ENCODE measurements at places on chromosomes 1 and 21.

DNA sequence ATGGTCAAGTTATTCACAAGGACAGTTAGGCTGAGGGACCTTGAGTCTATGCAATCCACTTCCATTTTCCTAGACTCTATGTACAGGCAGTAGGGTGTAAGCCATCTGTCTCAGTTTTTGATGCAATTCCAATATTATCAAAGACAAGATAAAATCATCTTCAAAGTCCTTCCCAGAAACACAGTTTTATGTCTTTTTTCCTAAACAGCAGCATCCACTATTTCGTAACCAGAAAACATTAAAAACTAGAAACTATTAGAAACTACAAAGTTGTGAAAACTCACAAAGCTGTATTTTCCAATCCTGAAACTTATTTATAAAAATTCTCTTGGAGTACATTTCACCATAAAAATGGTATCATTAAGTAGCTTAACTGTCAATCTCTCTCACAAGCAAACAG lies 93.8 kb downstream of the EPS15 start:
- no peak overlapping the region for H3K4me3 ChIP-seq
- no peaks in the 10 kb centered on the region for H3K27me3 ChIP-seq
- no peak overlapping the region for H3K27ac ChIP-seq
- DNase-seq, result no peak
- H3K4me1 ChIP-seq, result peaks cover 18% of the 10 kb centered on the region

DNA sequence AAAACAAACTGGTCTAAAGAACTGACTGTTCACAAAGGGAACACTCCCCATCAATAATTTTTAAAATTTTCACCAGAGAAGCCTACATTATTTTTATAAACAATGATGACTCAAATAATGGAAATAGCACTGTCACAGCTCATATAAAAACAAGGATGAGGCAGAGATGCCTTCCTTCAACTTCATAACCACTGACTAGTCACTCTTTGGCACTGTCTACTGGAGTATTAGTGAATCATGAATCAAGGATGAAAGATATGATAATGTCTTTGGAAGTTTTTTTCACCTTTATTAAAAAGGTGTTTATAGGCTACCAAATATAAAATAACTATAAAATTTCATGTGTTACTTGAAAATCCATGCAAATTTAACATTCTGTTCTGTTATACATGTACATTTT lies 316.9 kb downstream of the VAV3 start:
- H3K4me1 ChIP-seq, result no peaks in the 10 kb centered on the region
- H3K27me3 ChIP-seq, result no peaks in the 10 kb centered on the region
- H3K4me3 ChIP-seq, result no peak overlapping the region

GRCh38 chr1:108085628-108086027 lies 114.5 kb downstream of the SLC25A24 start:
- no peak for DNase-seq
- no peak overlapping the region for H3K4me3 ChIP-seq
- H3K27ac ChIP-seq, result no peak overlapping the region
- peaks cover 17% of the 10 kb centered on the region for H3K4me1 ChIP-seq

DNA sequence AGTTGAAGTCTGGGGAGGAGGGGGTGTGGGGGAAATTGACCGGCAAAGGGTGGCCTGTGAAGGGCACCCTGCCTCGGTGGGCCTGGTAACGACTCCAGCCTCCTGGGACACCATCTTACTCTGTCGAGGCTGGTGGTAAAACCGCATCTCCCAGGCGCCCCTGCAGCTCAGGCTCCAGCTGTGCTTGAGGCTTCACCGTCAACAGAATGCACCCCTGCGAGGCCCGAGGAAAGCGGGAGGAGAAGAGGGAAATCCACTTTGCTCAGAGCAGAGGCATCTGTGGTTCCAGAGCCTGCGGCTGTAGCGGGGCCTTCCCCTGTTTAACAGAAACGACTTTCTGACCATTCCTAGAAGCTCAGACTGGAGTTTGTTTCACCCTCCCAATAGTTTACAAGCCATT lies 165.6 kb downstream of the NPHP4 start:
- no peak overlapping the region for H3K27ac ChIP-seq
- H3K27me3 ChIP-seq, result peaks cover 7% of the 10 kb centered on the region
- H3K4me1 ChIP-seq, result no peaks in the 10 kb centered on the region
- H3K4me3 ChIP-seq, result no peak overlapping the region

DNA sequence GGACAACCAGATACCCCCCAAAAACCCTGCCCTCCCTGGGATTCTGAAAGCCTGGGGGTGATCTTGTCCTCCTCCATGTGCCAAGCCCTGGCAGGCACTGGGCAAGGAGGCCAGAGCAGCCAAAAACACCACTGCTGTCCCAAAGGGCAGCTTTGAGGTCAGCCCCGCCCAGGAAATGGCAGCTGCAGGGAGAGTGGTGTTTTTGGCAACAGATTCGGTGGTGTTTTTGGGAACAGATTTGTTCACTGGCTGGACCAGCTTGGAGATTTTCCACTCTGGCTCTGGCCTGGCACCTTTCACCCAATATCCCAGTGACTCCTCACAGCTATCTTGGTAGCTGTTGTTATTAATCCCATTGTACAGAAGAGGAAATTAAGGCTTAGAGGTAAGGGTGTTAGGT lies 34.7 kb downstream of the LRP8 start:
- DNase-seq, result no peak
- no peak overlapping the region for H3K27ac ChIP-seq
- peaks cover 4% of the 10 kb centered on the region for H3K36me3 ChIP-seq
- peaks cover 51% of the 10 kb centered on the region for H3K4me1 ChIP-seq

DNA sequence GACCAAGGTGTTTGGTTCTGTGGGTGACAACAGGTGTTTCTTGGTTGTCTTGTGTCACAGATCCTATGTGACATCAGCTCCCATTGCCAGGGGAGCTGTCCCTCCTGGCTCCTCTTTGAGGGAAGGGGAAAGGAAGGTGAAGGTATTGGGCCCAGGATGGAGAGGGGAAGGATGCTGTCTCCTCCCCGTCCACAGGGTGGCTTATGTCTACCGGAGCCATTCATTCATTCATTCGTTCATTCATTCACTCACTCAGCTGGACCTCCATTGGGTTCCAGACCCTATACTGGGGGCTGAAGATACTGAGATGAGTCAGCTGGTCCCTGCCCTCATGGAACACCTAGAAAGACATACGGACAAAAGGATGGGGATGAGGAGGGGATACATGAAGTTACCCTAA lies 38.9 kb downstream of the EPHB2 start:
- H3K4me1 ChIP-seq, result peaks cover 5% of the 10 kb centered on the region
- no peaks in the 10 kb centered on the region for H3K36me3 ChIP-seq
- DNase-seq, result no peak
- H3K27me3 ChIP-seq, result no peaks in the 10 kb centered on the region

DNA sequence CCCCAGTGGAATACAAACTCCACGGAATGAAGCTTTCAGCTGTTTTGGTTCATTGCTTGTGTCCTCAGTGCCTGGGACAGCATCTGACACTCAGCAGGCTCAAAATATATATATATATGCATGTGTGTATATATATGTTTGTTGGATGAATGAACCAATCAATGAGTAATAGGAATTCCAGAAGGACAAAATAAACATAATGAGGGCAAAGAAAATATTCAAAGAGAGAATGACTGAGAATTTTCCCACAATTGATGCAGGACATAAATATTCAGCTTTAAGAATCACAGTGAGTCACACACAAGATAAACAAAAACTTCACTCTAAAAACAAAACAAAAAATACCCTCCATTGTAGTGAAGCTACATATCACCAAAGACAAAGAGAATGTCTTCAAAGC lies 64.0 kb downstream of the CHD5 start:
- no peak for DNase-seq
- H3K27ac ChIP-seq, result no peak overlapping the region
- H3K36me3 ChIP-seq, result no peaks in the 10 kb centered on the region
- no peaks in the 10 kb centered on the region for H3K27me3 ChIP-seq
- no peak overlapping the region for H3K4me3 ChIP-seq

DNA sequence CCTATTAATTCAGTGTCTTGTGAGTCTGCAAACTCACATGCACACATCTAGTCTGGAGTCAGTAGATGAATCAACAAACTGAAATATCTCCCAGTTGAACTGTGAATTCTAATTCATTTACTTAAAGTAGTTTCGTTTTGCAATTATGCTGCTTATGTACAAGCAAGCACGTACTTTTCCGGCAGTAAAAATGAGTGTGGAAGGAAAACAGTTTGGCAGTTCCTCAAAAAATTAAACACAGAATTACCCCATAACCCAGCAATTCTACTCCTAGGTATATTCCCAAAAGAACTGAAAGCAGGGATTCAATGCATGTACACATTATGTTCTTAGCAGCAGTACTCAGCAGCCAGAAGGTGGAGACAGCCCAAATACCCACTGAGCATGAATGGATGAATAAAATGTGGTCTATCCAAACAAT lies 49.3 kb downstream of the GNB1 start:
- H3K4me1 ChIP-seq, result no peaks in the 10 kb centered on the region
- no peak overlapping the region for H3K4me3 ChIP-seq
- H3K36me3 ChIP-seq, result peaks cover 3% of the 10 kb centered on the region
- H3K27ac ChIP-seq, result no peak overlapping the region

DNA sequence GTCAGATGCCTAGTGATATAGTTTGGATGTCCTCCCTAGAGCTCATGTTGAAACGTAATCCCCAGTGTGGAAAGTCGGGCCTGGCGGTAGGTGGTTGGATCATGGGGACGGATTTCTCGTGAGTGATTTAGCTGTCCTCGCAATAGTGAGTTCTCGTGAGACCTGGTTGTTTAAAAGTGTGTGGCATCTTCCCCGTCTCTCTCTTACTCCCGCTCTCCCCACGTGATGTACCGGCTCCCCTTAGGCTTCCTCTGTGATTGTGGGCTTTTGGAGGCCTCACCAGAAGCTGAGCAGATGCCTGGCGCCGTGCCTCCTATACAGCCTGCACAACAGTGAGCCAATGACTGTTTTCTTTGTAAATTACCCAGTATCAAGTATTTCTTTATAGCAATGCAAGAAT lies 264.5 kb downstream of the TTLL7 start:
- no peaks in the 10 kb centered on the region for H3K27me3 ChIP-seq
- no peaks in the 10 kb centered on the region for H3K36me3 ChIP-seq
- no peaks in the 10 kb centered on the region for H3K4me1 ChIP-seq
- H3K27ac ChIP-seq, result no peak overlapping the region
- H3K4me3 ChIP-seq, result no peak overlapping the region

GRCh38 chr1:234256359-234256758 lies 116.9 kb upstream of the COA6 start:
- no peak overlapping the region for H3K4me3 ChIP-seq
- DNase-seq, result no peak
- H3K27ac ChIP-seq, result no peak overlapping the region
- H3K36me3 ChIP-seq, result no peaks in the 10 kb centered on the region

DNA sequence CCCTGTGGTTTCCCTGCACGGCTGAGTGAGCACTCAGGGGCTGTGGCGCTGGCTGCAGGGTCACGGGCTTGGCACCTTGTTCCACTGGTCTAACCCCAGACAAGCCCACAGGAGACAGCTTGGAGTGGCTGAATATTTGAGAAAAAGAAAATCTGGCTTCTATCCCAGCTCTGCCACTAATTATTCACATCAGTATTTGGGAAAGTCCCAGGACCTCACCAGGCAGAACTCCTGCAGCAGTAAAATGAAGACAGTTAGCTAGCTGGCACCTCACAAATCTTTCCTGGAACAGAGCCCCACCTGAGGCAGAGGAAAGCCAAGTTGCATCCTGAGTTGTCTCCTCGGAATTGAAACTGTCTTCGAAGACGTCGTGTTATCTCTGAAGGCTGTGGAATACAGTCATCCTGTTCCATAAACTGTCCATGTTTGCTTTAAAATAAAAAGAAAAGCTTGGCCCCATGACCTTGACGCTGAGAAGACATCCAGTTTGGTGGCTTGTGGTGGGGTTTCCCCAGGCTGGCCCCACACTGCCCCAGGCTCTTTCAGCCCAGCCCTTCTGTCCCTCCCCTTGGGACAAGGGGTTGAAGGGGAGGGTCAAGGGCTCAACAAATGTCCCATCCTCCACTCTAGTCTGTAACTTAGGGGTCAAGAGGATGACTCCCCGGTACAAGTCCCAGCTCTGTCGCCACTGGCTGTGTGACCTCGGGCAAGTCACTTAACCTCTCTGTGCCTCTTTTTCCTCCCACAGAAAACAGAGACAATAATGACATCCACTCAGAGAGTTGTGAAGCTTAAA lies 93.8 kb upstream of the TMPRSS2 start:
- no peaks in the 10 kb centered on the region for H3K4me1 ChIP-seq
- no peak overlapping the region for H3K27ac ChIP-seq
- H3K27me3 ChIP-seq, result no peaks in the 10 kb centered on the region
- no peaks in the 10 kb centered on the region for H3K36me3 ChIP-seq
- DNase-seq, result no peak

DNA sequence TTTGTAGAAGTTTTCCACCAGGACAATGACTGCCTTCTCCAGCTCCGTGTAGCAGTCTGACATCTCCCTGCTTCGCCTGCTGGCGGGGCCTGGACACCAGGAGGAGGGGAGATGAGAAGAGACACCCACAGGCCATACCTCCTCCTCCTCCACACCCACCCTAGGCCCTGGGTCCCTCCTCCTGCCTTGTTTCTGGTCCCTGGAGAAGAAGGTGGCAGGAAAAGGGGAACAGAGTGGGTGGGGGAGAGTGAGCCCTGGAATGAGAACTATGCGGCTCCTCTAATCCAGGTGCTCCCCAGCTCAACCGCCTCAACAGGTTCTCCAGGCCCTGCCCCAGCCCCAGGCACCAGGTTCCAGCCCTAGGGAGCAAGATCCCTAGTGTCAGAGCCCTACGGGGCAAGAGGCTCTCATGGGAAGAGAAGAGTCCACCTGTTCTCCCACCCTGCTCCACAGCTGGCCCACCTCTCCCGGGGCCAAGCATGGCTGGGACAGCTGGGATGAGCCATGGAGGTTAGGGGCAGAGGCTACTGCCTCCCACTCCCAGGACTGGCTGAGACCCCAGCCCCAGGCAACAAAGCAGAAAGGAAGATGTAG lies 4.8 kb downstream of the S100A16 start:
- H3K4me3 ChIP-seq, result no peak overlapping the region
- H3K36me3 ChIP-seq, result no peaks in the 10 kb centered on the region
- no peak overlapping the region for H3K27ac ChIP-seq
- no peaks in the 10 kb centered on the region for H3K27me3 ChIP-seq
- DNase-seq, result no peak

DNA sequence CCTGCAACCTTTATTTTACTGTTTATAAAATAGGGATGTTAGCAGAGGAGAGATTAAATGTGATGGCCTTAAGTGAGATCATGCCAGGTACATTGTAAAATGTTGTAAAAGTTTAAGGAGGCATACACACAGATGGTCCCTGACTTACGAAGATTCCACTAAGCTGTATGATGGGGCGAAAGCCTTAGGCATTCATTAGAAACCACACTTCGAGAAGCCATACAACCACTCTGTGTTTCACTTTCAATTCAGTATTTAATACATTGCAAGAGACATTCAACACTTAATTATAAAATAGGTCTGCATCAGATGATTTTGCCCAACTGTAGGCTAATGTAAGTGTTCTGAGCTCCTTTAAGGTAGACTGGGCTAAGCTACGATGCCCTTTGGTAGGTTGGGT lies 3.7 kb downstream of the SMPDL3B start:
- DNase-seq, result no peak
- H3K27ac ChIP-seq, result no peak overlapping the region
- H3K36me3 ChIP-seq, result no peaks in the 10 kb centered on the region
- H3K27me3 ChIP-seq, result peaks cover 4% of the 10 kb centered on the region
- H3K4me1 ChIP-seq, result peaks cover 10% of the 10 kb centered on the region
- H3K4me3 ChIP-seq, result no peak overlapping the region

- H3K27ac ChIP-seq, result no peak overlapping the region
- H3K27me3 ChIP-seq, result peaks cover 14% of the 10 kb centered on the region
- no peak for DNase-seq
- no peak overlapping the region for H3K4me3 ChIP-seq
Observed at GRCh38 chr1:60078182-60078581, 4.6 kb upstream of the C1orf87 start.

Data from neuronal stem cell (in vitro differentiated cells).